Hippocampal formation (tissue), 2 donors: ENCODE measurements at places on chromosomes 13 and 19.
A peak's percentile ranks its signal among the peaks of the same experiment; 100 is the strongest.

DNA sequence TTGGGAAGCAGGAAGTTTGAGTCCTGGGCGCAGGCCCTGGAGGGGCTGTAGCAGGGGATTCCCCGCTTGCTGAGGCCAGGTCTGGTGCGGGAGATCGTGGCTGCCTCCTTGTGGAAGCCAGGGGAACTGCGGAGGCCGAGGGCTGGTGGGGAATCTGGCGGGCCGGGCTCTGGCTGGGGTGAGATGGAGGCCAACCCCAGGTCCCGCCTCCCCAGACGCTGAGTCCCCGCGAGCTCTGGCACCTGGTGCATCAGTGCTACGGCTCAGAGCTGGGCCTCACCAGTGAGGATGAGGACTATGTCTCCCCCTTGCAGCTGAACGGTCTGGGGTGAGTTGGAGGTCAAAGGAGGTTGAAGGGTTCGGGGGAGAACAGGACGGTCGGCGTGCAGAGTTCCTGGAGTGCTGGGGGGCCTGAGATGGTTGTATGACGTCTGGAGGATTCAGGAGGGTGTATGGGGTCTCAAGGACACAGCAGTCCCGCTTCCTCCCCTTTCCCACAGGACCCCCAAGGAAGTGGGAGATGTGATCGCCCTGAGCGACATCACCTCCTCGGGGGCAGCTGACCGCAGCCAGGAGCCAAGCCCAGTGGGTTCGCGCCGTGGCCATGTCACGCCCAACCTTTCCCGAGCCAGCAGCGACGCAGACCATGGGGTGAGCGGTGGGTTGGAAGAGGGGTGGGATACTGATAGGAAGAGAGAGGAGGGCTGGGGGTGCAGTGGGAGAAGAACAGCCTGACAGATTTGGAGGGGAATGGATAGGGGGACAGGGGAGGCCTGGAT lies 13.1 kb downstream of the GRAMD1A start:
- DNase-seq, result peak; percentile 29

DNA sequence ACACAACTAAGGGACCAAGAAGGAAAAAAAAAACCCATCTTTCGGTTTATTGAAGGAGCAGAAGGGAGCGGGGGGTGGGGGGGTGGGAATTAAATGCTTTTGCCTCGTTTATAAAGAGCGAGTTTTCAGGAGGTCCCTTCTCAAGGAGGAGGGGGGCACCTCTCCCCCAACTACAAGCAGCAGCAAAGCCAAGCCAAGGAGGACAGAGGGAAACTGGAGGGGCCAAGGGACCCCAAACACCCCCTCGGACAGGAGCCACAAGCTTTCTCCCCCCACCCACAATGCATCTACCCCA lies 2.4 kb downstream of the IRF2BP1 start:
- DNase-seq, result no peak

- peak; percentile 16 for DNase-seq
Measured at GRCh38 chr19:50358483-50359327, 6.7 kb downstream of the NAPSA start.

- no peak for DNase-seq
Measured at GRCh38 chr19:36149673-36150406, 2.4 kb downstream of the COX7A1 start.

DNA sequence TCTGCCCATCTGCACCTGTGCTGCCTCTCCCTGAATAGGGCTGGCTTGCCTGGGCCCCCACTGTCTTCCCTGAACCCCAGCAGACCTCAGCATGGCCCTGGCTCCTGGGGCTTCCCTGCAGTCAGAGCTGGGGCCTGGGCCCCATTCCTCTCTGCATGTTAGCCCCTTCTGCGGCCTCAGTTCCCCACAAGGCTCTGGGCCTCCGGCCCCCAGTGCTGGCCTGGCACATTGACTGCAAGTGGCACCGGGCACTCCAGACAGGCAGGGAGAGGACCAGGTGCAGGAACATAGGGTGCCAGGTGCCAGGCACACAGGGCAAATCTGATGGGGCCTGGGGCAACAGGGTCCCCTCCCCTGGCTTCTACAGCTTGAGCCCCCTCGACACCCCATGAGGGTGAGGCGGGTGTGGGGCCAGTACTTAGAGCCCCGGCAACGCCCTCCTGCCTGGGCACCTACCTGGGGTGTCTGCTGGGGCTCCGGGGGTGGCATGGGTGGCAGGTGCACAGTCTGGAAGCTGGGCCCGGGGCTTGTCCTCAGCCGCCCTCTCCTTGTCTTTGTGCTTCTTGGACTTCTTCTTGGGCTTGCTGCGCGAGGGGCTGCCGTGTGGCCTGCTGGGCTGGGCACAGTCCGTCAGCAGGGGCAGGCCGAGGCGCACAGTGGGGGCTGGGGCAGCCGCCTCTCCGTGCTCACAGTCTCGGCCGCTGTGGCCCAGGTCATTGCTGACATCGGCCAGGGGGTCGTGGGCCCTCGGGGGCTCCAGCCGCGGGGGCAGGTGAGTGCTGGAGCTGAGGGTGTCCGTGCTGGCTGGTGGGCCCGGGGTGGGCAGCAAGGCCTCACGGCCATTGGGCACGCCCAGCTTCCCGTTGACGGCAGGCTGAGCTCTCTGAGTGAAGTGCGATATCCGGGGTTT lies 12.3 kb upstream of the ISYNA1 start:
- no peak for DNase-seq

DNA sequence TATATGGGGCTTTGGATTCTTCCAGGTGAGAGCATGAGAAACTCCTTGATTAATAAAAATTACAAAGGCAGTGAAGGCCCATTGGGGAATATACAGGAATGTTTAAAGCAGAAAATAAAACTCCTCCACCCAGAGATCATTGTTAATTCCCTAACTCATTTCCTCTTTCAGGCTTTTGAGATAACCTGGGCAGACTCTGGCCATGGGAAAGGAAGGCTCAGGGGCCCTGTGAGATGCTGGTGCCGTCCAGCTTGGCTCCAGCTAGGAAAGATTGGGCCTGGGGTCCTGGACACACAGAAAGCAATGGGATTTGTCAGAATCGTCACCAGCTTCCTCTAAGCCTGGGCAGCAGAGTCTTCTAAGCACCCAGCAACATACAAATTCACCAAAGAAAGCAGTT lies 36.8 kb upstream of the SPATA13 start:
- no peak for DNase-seq

DNA sequence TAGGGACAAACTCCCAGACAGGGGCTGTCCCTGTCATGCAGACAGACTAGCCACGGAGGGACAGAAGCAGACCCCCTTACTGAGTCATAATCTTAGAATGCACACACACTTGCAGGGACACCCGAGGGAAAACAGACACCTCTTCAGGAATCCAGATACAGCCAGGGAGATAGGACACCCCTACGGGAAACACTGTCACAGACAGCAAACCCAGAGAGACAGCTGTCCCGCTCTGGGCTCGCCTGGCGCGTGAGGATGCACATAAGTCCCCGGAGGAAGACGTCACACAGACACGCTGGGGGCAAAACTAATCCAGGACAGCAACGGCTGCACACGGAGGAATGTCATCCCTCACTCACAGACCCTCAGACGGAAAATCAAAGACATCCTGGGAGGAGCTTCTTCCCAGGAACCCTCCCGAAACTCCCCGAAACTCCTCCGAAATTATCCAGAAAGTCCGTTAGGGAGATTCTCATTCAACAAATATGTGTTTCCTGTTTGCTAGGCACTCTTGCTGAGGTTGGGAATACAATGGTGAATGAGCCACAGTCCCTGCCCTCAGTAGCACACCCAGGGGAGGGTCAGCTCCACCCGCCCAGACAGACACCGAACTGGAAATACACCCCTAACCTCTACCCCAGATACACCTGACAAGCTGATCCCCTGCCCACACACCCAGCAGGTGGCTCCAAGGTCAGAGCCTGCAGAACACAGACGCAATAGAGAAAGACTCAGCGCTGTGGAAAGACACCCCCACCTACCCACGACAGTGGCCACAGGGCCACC lies 15.2 kb upstream of the TOMM40 start:
- DNase-seq, result no peak

- no peak for DNase-seq
Measured at GRCh38 chr13:106473154-106473553, 62.3 kb downstream of the EFNB2 start.

GRCh38 chr13:83024955-83025594 lies 857.2 kb downstream of the SLITRK1 start:
- DNase-seq, result no peak

DNA sequence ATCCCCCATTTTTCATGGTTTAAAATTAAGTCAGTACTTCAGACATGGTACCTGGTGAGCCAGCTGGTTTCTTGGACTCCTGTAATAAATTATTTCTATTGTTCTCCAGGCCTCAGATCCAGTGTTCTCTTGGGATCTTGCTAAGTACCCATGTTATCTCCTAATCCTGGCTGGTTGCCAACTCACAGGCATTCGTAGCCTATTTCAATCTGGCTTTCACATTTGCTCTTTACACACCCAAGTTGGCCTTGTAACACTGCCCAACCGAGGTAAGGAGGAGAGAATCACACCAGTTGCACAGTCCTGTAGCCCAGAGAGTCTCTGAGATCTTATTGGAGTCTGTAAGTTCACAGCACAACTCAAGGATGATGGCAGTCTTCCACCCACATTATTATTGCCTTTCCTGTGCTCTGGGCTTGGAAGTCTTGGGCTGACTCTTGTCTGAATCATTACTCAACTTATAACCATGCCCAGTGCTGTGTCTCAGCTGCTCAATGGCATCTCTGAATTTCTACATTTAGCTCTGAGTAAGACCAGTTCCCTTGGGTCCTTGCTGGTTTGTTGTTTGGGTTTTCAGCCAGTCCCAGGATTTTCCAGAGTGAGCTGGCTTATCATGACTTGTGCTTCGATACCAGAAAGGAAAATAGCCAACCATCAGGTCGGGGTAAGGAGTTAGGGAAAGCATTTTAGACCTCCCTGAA lies 76.6 kb upstream of the KLF12 start:
- no peak for DNase-seq

- DNase-seq, result no peak
Measured at GRCh38 chr19:55333870-55334269, 5.8 kb upstream of the KMT5C start.
